ENCODE measurements at places on chromosomes 11 and 22.

DNA sequence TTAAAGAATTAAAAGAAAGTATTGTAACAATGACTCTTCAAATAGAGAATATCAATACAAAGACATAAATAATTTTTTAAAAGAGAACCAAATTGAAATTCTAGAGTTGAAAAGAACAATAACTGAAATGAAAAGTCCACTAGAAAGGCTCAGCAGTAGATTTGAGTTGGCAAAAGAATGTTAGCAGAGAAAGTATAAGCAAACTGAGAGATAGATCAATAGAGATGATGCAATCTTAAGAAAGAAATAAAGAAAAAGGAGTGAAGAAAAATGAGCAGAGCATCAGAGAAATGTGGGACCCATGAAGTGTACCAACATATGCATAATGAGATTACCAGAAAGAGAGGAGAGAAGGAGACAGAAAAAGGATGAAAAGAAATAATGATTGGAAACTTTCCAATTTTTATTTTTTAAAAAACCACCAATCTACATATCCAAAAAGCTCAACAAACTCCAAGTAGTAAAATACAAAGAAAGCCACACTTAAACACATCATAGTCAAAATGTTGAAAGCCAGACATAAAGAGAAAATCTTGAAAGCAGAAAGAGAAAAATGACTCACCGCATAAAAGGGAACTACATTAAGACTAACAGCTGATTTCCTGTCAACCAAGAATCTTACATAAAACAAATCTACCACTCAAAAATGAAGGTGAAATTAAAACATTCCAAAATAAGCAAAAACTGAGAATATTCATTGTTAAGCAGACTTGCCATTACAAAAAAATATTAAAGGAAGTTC, 20.9 kb downstream of the NCF4 start:
- DNase-seq, result no peak

DNA sequence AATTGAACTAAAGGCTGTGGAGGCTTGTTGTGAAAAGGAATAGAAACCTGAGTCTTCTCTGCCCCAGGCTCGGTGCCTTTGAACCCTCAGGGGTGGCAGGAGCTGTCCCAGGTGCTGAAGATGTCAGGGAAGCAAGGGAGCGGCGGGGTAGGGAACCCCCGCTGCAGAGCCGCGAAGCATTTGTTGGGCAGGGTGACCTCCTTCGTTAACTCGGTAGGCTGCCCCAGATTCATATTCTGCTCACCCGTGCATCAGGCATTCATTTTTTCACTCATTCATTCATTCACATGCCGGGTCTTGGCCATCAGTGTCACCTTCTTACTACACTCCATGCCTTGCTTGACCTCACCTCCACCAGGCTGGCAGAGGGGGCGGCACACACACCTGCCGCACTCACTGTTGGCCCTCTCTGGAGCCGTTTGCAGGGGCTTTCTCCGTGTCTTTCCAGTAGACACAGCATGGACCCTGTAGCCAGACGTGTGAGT, 618.9 kb downstream of the BRD1 start:
- no peak for DNase-seq

DNA sequence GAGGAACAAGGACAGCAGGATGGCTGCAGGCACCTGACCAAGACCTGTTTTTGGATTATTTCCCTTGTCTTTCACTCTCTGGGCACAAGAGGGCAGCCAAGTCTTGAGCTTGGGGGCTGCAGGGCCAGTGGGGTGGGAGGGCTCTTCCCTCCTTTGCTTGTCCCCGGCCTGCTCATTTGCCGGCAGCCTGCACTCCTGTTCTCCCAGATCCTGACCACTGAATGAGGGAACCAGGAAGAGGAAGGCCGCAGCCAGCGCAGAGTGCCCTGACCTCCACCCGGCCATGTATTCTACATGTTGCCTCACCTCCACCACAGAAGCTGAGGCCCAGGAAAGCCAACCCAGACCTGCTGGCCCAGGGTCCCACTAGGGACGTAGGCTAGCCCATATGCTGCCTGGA, 15.5 kb upstream of the NNMT start:
- DNase-seq, result peak; percentile 46

GRCh38 chr11:7525424-7525823, 11.6 kb downstream of the PPFIBP2 start:
- DNase-seq, result no peak

GRCh38 chr11:3121416-3121815, 43.7 kb downstream of the OSBPL5 start:
- no peak for DNase-seq

DNA sequence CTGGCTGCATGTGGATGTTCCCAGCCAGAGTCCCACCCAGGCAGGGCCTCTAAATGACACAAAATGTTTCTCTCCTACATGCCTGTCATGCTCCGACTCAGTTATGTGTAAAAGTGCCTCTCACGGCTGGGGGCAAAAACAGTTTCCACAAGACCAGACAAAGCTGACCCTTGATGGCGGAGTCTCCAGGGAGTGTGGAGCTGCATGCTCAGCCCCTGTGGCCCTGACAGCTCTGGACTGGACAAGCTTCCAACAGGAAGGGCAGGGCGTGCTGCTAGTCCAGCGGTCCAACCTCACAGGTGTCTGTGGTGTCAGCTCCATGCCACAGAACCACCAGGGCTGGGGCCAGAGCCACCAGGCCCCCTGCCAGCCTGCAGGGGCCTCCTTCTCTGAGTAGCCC, 149.6 kb downstream of the CRYBB2 start:
- no peak for DNase-seq
